ENCODE measurements at places on chromosomes 5 and 9. TPM values are rescaled to one million over a fixed set of nuclear protein-coding genes. Genes with fewer than 3 reads are reported as not detected.

DNA sequence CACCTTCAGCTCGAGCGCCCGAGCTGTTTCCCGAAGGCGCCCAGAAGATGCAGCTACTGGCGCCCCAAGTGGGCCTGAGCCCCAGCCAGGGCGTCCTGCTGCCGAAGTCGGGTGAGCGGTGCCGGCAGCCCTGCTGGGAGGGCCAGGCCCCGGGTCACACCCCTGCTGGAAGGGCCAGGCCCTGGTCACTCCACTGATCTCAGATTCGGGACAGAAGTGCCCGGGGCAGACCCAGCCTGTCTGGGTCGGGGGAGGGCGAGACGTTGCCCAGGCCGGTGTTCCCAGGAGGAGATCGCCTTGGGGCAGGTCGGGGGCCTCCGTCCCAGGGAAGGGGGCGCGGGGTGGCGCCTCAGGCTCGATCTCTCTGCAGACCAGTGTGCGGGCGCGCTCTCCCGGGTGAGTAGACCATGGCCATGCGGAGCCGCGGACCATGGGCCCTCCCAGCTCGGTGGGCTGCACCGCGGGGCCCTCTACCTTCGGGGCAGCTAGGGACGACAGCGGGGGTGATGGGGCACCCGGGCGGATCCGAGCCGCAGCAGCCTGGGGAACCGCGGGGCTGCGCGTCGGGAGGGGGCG lies 2.3 kb downstream of the LCNL1 start:
- DNase-seq: no peak

DNA sequence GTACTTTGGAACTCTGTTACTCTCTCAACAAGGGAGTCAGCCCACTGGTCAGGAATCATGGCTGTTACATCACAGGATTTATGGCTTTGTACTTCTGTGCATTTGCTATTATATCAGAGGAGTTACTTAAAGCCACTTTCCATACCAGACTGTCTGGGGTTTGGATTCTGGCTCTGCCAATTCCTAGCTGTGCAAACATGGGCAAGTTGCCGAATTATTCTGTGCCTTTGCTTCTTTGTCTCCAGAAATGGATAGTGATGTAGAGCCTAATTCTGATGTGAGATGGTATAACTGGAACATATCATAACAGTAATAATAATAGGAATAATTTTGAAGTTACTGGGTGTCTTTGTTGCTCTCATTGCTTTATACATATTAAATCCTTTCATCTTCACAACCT lies 1047.3 kb upstream of the SEMA6A start:
- DNase-seq: no peak

GRCh38 chr5:38551030-38552017 lies 5.1 kb downstream of the LIFR start:
- no peak for DNase-seq

DNA sequence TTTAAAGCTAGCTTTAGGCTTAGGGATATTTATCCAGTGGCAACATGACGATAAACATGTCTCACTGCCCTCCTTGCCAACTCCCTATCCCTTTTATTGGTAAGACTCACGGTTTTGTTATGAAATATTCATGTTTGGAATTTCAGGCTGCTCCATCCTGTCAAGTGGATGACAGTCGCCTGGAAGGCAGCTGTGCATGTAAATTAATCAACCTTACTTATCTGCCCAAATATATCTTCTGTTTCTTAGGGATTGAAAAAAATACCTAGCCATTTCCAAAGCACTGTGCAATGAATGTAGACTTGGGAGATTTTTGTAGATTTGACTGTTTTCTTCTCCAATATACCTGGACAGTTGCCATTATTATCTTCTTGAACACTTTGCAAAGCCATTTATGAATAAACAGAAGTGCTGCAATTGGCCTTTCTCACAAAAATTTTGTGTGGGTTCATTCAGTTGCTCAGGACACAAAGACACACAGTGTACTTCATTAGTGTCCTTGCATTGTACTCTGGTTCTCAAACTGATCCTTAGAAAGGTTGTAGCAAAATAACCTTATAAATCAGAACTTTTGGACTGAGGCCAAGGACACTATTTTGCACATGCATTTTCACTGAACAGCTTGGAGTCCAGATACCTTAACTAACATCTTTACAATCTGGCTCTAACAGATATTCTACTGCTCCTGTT lies 889.4 kb upstream of the SEMA6A start:
- no peak for DNase-seq

GRCh38 chr5:159415301-159415937 lies 85.1 kb upstream of the IL12B start:
- no peak for DNase-seq

- no peak for DNase-seq
Measured at GRCh38 chr5:103466495-103466894, 96.1 kb downstream of the NUDT12 start.

GRCh38 chr5:37787742-37788141 lies 52.1 kb downstream of the GDNF start:
- no peak for DNase-seq

Gene NR4A3
- 25.0 TPM for total RNA-seq

Gene KIF4B
- not detected for total RNA-seq

Gene FRMD3
- 12.2 TPM for total RNA-seq

Gene SLC36A3
- total RNA-seq: not detected
